ENCODE measurements at places on chromosomes 3 and 15.

DNA sequence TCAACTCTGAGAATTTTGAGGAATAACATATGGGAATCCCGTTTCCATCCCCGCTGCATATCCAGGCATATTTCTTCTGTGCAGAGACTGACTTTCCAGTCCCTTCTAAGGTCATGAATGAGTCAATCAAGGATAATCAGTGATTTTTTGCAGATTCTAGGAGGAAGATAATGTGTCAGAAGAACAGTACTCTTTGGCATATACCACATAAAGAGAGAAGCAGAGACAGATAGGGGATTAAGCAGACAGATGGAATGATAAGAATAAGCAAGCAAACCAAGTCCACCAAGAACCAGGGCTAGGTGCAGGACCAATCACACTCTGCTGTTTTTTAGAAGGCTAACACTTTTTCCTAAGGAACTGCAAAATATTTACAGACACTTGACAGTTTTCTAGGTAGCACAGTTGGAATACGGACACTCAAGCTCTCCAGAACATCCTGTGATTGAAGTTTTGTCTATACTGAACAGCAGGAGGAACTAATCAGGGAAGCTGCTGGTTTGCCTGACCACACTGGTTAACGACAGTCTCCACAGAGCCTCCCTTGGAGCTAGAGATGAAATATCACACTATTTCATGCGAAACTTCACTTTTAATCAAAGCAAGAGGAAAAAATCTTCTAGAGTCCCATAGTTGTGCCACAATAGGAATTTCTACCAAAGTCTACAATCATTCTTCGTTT, 450.0 kb upstream of the KCNMB2 start:
- no peak for DNase-seq

DNA sequence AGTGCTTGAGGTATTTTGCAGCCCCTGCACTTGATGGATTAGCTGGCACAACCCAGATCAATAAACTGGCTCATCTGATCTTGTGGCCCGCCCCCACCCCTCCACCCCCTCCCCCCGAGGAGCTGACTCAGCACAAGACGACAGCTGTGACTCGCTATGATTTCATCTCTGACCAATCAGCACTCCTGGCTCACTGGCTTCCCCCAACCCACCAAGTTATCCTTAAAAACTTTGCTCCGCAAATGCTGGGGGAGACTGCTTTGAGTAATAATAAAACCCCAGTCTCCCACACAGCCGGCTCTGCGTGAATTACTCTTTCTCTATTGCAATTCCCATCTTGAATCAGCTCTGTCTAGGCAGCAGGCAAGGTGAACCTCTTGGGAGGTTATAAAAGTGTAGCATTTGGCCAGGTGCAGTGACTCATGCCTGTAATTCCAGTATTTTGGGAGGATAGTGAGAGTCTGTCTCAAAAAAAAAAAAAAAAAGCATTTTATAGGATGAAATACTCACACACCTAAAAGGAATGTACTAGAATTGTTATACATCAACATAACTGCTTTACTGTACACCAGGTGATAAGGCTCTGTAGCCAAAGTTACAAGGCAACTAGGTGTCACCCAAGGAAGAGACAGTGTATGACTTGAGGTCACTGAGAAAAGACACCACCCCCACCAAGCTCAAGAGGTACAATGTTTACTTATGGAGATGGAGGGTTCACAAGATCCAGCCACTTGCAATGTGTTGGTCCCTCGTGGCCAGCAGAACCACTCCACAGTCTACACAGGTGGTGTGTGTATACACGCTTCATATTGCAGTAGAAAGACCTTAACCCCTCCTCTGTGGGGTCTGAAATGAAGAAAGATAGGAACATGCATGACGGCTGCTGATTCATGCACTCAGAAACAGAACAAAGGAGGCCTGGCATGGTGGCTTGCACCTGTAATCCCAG, 8.6 kb downstream of the ZNF445 start:
- DNase-seq = no peak

GRCh38 chr3:134205451-134205850, 45.2 kb downstream of the RYK start:
- no peak for DNase-seq

GRCh38 chr3:132344666-132345280, 27.6 kb downstream of the ACP3 start:
- no peak for DNase-seq

- no peak for DNase-seq
Measured at GRCh38 chr3:53227993-53228885, 27.6 kb downstream of the TKT start.

GRCh38 chr3:184134746-184135148, 411 bp upstream of the EIF2B5 start:
- DNase-seq = no peak

GRCh38 chr15:62824111-62825015, 218.2 kb upstream of the TPM1 start:
- DNase-seq = no peak

GRCh38 chr15:28986108-28986507, 100.3 kb downstream of the APBA2 start:
- no peak for DNase-seq

- DNase-seq = no peak
Measured at GRCh38 chr3:126125781-126126251, 41.9 kb upstream of the SLC41A3 start.

DNA sequence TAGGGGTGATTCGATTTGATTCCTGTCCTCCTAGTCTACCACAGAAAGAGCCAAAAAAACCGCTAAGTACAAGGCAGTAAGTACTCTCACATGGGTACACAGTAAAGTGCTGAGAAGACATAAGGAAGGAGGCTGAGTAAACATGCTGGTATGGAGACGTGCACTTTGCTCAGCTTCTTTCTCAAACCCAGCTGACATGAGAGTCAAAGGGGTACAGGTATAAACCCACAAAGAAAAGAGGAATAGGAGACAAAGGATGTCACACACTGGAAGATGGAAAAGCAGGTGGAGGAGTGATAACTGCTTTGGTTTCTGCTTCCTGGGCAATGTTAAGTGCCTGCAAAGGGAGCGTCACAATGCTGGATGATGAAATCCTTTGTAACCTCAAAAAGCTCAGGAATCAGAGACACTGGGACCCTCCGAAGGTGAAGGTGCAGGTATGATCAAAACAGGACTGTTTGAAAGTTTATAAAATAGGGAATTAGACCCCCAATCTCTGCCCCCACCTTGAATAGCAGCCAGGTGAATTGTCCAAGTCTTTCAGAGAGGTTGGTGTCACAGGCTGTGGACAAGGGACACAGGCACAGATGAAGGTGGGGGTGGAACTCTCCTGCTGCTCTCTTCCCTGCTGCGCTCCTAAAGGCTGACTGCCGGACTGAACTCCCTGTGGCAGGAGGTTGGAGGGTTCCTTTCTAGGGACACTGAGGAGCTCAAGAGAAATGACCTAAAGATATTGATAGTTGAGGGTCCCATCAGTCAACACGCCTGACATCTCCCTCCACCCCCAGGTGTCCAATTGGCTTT, 101.8 kb downstream of the RAB11A start:
- no peak for DNase-seq

DNA sequence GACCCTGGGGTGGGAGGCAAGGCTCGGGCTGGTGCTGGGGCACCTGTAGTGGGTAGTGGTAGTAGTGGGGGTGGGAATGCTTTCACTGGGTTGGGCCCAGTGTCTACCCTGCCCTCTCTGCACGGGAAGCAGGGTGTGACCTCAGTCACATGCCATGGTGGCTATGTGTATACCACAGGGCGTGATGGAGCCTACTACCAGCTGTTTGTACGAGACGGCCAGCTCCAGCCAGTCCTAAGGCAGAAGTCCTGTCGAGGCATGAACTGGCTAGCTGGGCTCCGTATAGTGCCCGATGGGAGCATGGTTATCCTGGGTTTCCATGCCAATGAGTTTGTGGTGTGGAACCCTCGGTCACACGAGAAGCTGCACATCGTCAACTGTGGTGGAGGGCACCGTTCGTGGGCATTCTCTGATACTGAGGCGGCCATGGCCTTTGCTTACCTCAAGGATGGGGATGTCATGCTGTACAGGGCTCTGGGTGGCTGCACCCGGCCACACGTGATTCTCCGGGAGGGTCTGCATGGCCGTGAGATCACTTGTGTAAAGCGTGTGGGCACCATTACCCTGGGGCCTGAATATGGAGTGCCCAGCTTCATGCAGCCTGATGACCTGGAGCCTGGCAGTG, 5.2 kb downstream of the DALRD3 start:
- no peak for DNase-seq
